Brain pericyte (primary cell): ENCODE measurements at places on chromosomes 16 and 17.

DNA sequence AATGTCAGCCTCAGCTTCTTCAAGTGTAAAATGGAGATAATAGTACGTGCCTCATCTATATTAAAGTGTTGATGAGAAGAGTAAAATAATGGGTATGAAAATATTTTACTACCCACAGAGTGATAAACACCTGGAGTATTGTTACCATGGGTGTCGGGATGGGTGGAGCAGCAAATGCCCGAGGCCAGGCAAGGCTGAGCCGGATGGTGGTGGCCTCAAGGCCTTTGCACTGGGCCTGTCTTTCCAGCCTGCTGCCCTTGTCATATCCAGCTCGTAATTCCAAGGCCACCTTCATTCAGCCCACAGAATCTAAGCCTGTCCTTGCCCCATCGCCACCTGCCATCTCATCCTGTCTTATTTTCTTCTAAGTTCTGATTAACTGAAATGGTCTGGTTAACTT, 49.4 kb downstream of the SNX29 start:
- DNase-seq: no peak

- DNase-seq: no peak
Measured at GRCh38 chr16:81912395-81912794, 98.9 kb downstream of the SDR42E1 start.

GRCh38 chr17:65685110-65685509, 123.7 kb upstream of the AXIN2 start:
- no peak for DNase-seq

DNA sequence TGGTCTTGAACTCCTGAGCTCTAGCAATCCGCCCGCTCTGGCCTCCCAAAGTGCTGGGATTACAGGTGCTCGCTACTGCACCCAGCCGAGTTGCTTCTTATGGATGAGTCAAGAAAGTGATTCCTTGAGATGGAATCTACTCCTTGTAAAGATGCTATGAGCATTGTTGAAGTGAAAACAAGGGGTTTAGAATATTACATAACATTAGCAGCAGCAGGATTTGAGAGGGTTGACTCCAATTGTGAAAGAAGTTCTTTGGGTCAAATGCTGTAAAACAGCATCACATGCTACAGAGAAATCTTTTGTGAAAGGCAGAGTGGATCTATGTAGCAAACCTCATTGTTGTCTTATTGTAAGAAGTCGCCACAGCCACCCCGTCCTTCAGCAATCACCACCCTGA, 72.7 kb downstream of the NT5M start:
- DNase-seq: no peak

- no peak for DNase-seq
Measured at GRCh38 chr16:68128577-68129305, 43.6 kb downstream of the NFATC3 start.

GRCh38 chr16:24729951-24730815, 732 bp downstream of the TNRC6A start:
- no peak for DNase-seq
